ENCODE measurements at places on chromosomes 2 and 18. TPM values are rescaled to one million over a fixed set of nuclear protein-coding genes. Genes with fewer than 3 reads are reported as not detected.

The ST8SIA3 gene
- total RNA-seq: not detected

The ACMSD gene
- total RNA-seq: not detected

- no peaks in the 10 kb centered on the region for H3K36me3 ChIP-seq
- H3K27me3 ChIP-seq: no peaks in the 10 kb centered on the region
- DNase-seq: peak; percentile 67
- H3K4me3 ChIP-seq: no peak overlapping the region
- no peak overlapping the region for H3K27ac ChIP-seq
- peaks cover 10% of the 10 kb centered on the region for H3K4me1 ChIP-seq
Measured at GRCh38 chr2:120368086-120368485, 22.1 kb downstream of the INHBB start.

DNA sequence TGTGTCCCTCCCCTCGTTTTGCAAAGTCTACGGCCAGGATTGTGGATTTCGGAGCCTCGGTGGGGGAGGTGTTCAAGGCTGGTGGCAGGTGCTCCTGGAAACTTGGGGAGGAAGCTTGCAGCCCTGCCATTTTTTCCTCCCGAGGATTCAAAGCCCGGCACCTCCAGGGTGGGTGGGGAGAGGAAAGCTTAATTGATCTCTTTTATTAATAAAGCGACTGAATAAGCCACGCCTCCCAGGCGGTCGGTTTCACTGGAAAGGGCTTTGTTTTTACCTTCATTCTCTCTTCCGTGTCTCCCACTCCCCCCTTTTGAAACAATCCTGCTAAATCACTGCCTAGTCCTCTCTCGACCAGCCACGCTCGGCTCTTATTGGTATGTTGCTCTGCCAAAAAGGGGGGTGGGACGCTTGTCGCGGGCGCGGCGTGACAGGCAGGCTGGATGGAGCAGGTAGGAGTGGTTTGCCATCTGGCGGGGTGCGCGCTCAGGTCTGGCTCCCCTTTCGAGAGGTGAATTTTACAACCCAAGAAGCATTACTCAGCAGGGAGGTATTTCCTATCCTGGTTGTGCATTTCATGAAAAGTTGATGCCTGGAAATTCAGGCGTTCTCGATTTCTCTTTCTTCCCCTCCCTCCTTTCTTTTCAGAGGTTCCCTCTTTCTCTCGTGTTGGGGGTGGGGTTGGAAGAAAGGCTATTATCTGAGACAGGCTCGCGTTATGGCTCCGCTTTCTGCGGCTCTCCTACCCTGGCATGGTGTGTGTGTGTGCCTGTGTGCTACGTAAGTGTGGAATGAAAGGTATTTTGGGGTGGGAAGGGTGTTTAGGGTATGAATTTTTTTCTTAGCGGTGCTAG, 1.4 kb downstream of the NEDD4L start:
- DNase-seq: peak; percentile 55
- H3K4me3 ChIP-seq: peak overlapping the region; percentile 80
- H3K4me1 ChIP-seq: peaks cover 17% of the 10 kb centered on the region
- H3K27ac ChIP-seq: no peak overlapping the region
- no peaks in the 10 kb centered on the region for H3K36me3 ChIP-seq

The CPLX4 gene
- total RNA-seq: not detected

DNA sequence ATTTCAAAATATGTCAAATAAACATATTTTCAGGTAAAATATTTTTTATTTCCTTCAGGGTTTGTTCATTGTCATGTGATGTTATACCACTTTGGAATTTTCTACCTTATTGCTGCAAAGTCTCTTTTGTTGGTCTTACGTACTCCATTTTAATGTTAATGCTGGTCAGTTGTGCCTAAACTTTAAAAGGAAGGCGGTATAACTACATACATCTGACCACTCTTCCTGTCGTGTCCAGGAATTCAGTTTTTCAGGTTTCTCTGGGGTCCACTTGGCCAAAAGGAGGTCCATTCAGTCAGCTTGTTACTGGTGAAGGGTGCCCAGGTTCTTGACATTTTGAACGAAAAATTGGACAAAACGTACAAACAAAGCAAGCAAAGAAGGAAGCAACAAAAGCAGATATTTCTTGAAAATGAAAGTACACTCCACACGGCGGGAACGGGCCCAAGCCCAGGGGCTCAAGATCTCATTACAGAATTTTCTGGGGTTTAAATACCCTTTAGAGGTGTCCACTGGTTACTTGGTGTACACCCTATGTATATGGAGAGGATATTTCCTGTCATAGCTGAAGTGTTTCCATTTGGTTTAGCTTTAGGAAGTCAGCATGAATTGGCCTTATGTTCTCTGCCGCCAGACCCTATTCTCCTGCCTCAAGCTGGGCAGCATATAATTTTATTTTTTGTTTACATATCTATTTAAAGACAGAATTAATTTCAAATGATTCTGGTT, 471.7 kb upstream of the CDH7 start:
- H3K4me1 ChIP-seq: no peaks in the 10 kb centered on the region
- no peaks in the 10 kb centered on the region for H3K36me3 ChIP-seq
- H3K4me3 ChIP-seq: no peak overlapping the region
- H3K27ac ChIP-seq: no peak overlapping the region

GRCh38 chr18:75984853-75985252, 510.2 kb downstream of the ZNF516 start:
- H3K4me3 ChIP-seq: no peak overlapping the region
- no peaks in the 10 kb centered on the region for H3K27me3 ChIP-seq
- H3K36me3 ChIP-seq: no peaks in the 10 kb centered on the region
- no peaks in the 10 kb centered on the region for H3K4me1 ChIP-seq

- no peaks in the 10 kb centered on the region for H3K27me3 ChIP-seq
- no peaks in the 10 kb centered on the region for H3K36me3 ChIP-seq
- H3K27ac ChIP-seq: no peak overlapping the region
- H3K4me3 ChIP-seq: no peak overlapping the region
- no peaks in the 10 kb centered on the region for H3K4me1 ChIP-seq
Measured at GRCh38 chr2:57146951-57147350, 899.7 kb upstream of the VRK2 start.

The SPATA3 gene
- total RNA-seq: not detected

DNA sequence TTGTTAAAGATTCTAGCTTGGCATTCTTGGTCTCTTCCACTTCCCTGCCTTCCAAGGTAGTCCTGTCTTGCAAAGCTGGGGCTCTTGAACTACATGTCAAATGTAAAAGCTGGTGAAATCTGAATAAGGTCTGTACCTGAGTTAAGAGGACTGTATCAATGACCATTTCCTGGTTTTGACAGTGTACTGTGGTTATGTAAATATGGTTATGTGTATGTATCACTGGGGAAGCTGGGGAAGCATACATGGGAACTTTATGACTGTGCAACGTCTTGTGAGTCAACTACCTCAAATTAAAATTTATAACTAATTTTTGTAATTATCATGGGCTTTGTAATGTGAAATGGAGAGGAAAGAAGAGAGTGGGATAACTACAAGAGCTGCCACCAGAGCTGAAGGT, 81.7 kb downstream of the COL4A4 start:
- no peaks in the 10 kb centered on the region for H3K4me1 ChIP-seq
- H3K27me3 ChIP-seq: no peaks in the 10 kb centered on the region
- H3K36me3 ChIP-seq: no peaks in the 10 kb centered on the region

The ACOXL gene
- not detected for total RNA-seq

The CDH19 gene
- not detected for total RNA-seq

The BUB1 gene
- 7.1 TPM for total RNA-seq

DNA sequence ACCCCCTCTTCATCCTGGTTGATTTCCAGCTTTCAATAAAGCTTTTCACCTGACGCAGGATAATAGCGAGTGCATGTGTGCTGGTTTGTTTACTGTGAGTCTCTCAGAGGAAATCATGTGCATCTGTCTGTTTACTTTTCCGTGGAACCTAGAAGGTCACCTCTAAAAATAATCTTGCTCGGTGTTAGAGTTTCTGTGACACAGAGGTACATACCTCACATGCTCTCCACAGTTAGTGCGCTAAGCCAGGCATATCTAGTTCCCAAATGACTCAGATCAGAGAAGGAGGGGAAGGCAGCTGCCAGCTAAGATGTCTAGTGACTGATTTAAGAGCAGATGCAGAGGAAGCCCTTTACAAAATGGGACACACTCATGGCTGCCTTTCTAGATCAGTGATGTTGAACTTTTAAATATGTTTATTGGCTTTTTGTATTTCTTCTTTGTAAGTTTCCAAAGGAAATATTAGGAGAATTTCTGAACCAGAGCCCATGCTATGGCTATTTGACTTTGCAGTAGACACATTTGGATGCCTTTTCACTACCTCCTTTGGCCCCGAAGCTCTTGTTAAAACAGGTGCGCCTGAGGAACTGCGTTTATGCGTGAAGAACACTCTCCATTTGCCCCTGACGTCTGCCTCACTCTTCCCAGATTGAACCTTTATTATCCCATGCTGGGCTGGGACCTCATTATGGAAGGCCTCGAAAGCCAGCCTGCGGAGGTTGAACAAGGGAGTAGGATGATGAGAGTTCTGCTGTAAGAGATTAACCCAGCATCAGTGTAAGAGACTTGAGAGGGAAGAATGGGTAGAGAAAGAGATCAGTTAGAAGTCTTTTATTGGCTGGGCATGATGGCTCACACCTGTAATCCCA, 145.6 kb downstream of the FAM161A start:
- H3K4me3 ChIP-seq: no peak overlapping the region
- H3K4me1 ChIP-seq: peaks cover 4% of the 10 kb centered on the region
- no peak for DNase-seq
- no peaks in the 10 kb centered on the region for H3K36me3 ChIP-seq
- no peak overlapping the region for H3K27ac ChIP-seq

DNA sequence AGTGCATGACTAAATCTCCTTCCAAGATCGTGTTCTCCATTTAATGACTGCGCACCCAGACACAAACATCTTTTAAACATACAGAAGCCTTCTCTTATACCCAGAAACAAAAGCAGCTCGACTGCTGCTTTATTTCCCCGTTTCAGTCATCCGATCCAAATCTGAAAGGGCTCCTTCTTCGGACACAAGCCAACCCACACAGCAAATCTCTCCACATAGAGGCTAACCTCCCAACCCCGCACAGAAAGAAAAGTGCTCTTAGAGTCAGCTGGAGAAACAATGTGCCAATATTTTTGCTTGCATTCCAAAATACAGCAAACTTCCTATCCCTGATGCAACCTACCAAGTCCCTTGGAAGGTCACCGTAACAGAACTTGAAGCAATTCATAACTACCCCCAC, 29.1 kb downstream of the GAREM1 start:
- no peak overlapping the region for H3K27ac ChIP-seq
- H3K4me1 ChIP-seq: no peaks in the 10 kb centered on the region
- no peak for DNase-seq
- no peaks in the 10 kb centered on the region for H3K36me3 ChIP-seq

Data from osteoblast (primary cell).